Upper lobe of right lung (tissue), 1 donor: ENCODE measurements at places on chromosomes 11 and 22. TPM values are rescaled to one million over a fixed set of nuclear protein-coding genes. Genes with fewer than 3 reads are reported as not detected.
A peak's percentile ranks its signal among the peaks of the same experiment; 100 is the strongest.

DNA sequence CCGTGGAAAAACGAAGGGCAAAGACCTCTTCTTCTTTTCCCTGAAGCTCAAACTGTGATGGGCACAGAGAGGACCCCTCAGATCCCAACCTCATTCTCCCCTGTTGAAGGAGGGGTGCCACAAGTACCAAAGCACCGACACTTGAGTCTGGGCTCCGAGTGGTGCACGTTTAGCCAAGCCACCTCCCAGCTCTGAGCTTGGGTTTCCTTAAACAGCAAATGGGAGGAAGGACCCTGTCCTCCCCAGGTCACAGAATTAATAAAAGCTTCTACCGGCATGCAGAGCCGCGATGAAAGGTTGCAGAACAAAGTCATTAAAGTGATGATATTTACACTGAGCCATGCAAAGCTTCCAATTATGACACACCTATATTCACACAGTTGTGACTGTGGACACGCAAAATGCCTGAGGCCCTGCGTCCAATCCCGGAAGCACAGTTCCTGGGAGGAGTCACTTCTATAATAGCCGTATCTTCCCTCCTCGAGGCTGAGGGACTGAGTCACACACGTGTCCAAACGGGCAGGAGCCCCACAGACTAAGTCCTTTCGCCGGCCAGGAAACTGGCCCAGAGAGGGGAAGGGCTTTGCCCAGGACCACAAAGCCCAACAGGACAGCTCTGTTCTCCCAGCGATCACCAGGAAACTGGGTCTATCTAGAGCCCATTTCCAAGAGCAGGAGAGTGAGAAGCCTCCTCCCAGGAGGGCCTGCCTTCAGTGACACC, 922 bp upstream of the CSNK1E start:
- peak overlapping the region; percentile 51 for H3K4me3 ChIP-seq
- DNase-seq: peak; percentile 78
- H3K27ac ChIP-seq: peak overlapping the region; percentile 89
- no peaks in the 10 kb centered on the region for H3K27me3 ChIP-seq
- H3K4me1 ChIP-seq: peaks cover 30% of the 10 kb centered on the region
- H3K36me3 ChIP-seq: no peaks in the 10 kb centered on the region

GRCh38 chr11:65498977-65499712, at the start of gene MALAT1:
TSS of gene MALAT1 (plus strand) at chr11:65499045.
- DNase-seq: peak; percentile 93
- H3K4me3 ChIP-seq: peak within 1 kb of the TSS; percentile 79
- H3K4me1 ChIP-seq: peaks cover 29% of the 10 kb centered on the region
- H3K36me3 ChIP-seq: peaks cover 31% of the 10 kb centered on the region

ANO3 gene
- total RNA-seq: 1.2 TPM

- no peaks in the 10 kb centered on the region for H3K27me3 ChIP-seq
- no peak for DNase-seq
- H3K27ac ChIP-seq: no peak overlapping the region
- peaks cover 13% of the 10 kb centered on the region for H3K4me1 ChIP-seq
Observed at GRCh38 chr11:129190087-129190486, 2.0 kb downstream of the ARHGAP32 start.

GRCh38 chr11:64814712-64815187, 4.4 kb upstream of the MEN1 start:
- H3K4me3 ChIP-seq: no peak overlapping the region
- H3K36me3 ChIP-seq: no peaks in the 10 kb centered on the region
- H3K27ac ChIP-seq: no peak overlapping the region
- H3K4me1 ChIP-seq: no peaks in the 10 kb centered on the region
- no peaks in the 10 kb centered on the region for H3K27me3 ChIP-seq

DNA sequence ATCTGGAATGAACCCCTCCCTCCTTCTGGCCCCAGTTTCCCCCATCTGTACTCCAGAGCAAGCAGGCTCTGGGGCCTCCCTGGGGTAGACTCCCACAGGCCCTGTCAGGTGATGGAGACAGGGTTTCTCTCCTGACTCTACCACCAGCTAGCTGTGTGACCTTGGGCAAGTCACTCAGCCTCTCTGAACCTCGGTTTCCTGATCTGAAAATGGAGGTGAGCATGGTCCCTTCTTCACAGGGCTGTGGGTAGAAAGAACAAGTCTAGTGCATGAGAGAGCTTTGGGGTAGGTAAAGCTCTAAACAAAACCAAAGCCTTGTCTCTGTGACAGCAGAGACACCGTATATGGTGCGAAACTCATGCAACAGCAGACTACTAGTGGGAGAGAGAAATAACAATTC, 5.6 kb downstream of the CD5 start:
- H3K27me3 ChIP-seq: peaks cover 4% of the 10 kb centered on the region
- H3K4me1 ChIP-seq: peaks cover 3% of the 10 kb centered on the region
- no peaks in the 10 kb centered on the region for H3K36me3 ChIP-seq
- no peak overlapping the region for H3K4me3 ChIP-seq

GRCh38 chr22:46072110-46072881, 78.0 kb upstream of the PPARA start:
- peak overlapping the region; percentile 89 for H3K4me3 ChIP-seq
- H3K27me3 ChIP-seq: no peaks in the 10 kb centered on the region

DNA sequence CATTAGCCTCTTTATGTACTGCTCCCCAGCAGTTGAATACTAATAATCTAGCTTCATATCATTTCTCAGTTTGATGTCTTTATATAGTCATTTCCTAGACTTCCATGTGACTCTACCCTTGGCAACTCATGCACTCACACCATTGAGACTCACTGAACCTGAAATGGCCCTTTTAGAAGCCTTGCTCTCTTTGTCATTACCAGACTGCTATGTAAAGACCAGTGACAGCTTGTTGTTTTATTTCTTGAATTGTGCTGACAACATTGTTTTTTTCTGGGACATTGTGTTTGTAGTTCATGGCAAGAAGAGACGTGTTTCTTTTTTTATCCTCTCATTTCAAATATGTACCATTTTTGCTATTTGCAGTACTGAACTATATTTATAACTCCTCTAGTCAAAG, 256.5 kb downstream of the CNTN5 start:
- H3K4me3 ChIP-seq: no peak overlapping the region
- no peaks in the 10 kb centered on the region for H3K27me3 ChIP-seq
- no peak for DNase-seq
- H3K4me1 ChIP-seq: no peaks in the 10 kb centered on the region
- no peaks in the 10 kb centered on the region for H3K36me3 ChIP-seq
- H3K27ac ChIP-seq: no peak overlapping the region

GRCh38 chr11:44029977-44030911, 17.5 kb upstream of the ACCSL start:
- H3K36me3 ChIP-seq: no peaks in the 10 kb centered on the region
- peak overlapping the region; percentile 49 for H3K27ac ChIP-seq
- no peak overlapping the region for H3K4me3 ChIP-seq
- H3K4me1 ChIP-seq: peaks cover 21% of the 10 kb centered on the region

DNA sequence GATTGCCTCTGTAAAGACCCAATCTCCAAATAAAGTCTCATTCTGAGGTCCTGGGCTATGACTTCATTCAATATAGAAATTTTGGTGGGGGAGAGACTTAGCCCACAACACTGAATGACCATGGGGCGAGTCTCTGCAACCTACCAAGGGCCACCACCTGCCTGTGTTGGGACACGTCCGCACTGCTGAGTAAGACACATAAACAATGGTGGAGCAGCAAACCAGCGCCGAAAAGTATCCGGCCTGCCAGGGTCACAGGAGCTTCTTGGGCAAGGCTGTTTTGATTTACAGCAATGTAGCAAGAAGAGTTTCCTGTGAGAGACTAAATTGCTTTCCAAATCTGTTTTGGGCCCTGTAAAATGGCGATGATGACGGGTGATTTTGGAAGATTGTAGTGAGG, 122.3 kb downstream of the SHANK2 start:
- H3K27ac ChIP-seq: no peak overlapping the region
- no peaks in the 10 kb centered on the region for H3K27me3 ChIP-seq
- H3K4me3 ChIP-seq: no peak overlapping the region
- DNase-seq: no peak
- H3K4me1 ChIP-seq: no peaks in the 10 kb centered on the region

CPT1A gene
- 76.4 TPM for total RNA-seq

GRCh38 chr11:126403022-126403581, 47.6 kb downstream of the ST3GAL4 start:
- H3K27me3 ChIP-seq: no peaks in the 10 kb centered on the region
- peaks cover 12% of the 10 kb centered on the region for H3K36me3 ChIP-seq
- H3K4me3 ChIP-seq: no peak overlapping the region
- H3K4me1 ChIP-seq: no peaks in the 10 kb centered on the region
- H3K27ac ChIP-seq: no peak overlapping the region

TESMIN gene
- total RNA-seq: 0.81 TPM

CASP5 gene
- total RNA-seq: 1.9 TPM

GRCh38 chr11:92340839-92341238, 116.2 kb downstream of the FAT3 start:
- no peaks in the 10 kb centered on the region for H3K4me1 ChIP-seq
- no peak overlapping the region for H3K4me3 ChIP-seq
- H3K27ac ChIP-seq: no peak overlapping the region
- DNase-seq: no peak

- no peaks in the 10 kb centered on the region for H3K27me3 ChIP-seq
- DNase-seq: peak; percentile 62
- H3K4me3 ChIP-seq: no peak overlapping the region
- no peaks in the 10 kb centered on the region for H3K36me3 ChIP-seq
- H3K4me1 ChIP-seq: peaks cover 28% of the 10 kb centered on the region
Observed at GRCh38 chr22:29152045-29152953, 53.4 kb upstream of the EMID1 start.

IGLL5 gene
- total RNA-seq: 12.3 TPM

DNA sequence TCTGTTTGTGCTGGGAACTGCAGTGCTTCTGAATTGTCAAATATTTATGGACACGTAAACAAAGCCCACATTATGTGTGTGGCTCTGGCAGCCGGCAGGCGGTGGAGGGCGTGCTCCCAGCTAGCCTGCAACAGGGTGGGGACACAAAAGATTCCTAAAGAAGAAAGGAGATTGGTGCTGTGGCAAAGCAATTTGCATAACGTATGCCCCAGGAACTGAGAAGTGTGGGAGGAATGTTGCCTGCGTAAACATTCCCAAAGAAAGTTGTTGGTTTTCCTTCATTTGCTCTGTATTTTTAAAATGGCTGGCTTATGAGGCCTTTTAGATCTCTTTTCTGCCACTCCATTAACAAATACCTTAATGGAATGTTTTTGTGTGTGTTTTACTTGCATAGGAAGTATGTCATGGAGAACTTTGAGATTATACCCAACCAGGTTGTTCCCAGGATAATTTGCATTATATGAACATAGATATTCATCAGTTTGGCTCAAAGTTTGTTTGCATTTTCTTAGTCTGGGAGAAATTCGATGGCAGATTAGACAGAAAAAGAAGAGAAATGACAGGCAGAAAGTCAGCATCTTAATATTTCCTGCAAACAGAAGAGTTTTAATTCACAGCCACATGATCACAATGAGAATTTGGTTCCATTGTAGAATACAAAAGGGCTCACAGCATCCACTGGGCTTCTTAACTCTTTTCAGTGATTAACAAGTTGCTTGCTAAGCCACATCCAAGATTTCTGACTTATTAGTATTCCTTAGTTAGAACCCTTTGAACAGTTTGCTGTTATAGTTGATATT, 41.8 kb upstream of the DLAT start:
- H3K4me3 ChIP-seq: peak overlapping the region; percentile 34
- H3K27ac ChIP-seq: peak overlapping the region; percentile 67
- peak; percentile 80 for DNase-seq
- no peaks in the 10 kb centered on the region for H3K27me3 ChIP-seq

- H3K36me3 ChIP-seq: peaks cover 86% of the 10 kb centered on the region
- peak; percentile 35 for DNase-seq
- no peaks in the 10 kb centered on the region for H3K4me1 ChIP-seq
- H3K27ac ChIP-seq: no peak overlapping the region
- H3K27me3 ChIP-seq: no peaks in the 10 kb centered on the region
Observed at GRCh38 chr22:43990044-43990443, 34.1 kb upstream of the PARVB start.

DNA sequence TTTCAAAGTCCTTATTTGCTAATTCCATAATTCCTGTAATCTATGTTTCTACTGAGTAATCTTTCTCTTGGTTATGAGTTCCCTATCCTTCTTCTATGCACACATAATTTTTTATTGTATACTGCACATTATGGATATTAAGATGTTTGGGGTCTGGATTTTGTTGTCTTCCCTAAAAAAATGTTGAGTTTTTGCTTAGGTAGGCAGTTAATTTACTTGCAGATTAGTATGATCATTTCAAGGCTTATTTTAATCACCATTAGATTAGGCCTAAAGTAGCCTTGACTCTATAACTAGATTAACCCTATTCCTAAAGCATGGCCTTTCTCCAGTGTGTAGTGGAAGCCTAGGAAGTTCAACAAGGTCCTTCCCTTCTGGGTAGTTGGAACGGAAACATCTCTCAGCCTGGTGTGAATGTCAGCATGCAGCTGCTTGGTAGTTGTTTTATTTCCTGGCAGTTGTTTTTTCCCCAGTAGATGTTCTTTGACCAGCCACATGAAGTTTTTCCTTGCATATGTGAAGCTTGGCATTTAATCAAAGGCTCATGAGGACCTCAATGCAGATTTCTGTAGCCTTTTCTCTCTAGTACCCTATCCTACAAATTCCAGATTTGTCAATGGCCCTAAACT, 419.3 kb upstream of the NARS2 start:
- no peaks in the 10 kb centered on the region for H3K36me3 ChIP-seq
- no peak for DNase-seq
- no peak overlapping the region for H3K4me3 ChIP-seq
- no peaks in the 10 kb centered on the region for H3K4me1 ChIP-seq
- H3K27ac ChIP-seq: no peak overlapping the region

SSRP1 gene
- total RNA-seq: 64.7 TPM

GRCh38 chr11:123682696-123683410, 28.4 kb upstream of the SCN3B start:
- H3K36me3 ChIP-seq: no peaks in the 10 kb centered on the region
- no peak for DNase-seq
- peaks cover 4% of the 10 kb centered on the region for H3K27me3 ChIP-seq
- H3K27ac ChIP-seq: no peak overlapping the region
- H3K4me1 ChIP-seq: no peaks in the 10 kb centered on the region

DNA sequence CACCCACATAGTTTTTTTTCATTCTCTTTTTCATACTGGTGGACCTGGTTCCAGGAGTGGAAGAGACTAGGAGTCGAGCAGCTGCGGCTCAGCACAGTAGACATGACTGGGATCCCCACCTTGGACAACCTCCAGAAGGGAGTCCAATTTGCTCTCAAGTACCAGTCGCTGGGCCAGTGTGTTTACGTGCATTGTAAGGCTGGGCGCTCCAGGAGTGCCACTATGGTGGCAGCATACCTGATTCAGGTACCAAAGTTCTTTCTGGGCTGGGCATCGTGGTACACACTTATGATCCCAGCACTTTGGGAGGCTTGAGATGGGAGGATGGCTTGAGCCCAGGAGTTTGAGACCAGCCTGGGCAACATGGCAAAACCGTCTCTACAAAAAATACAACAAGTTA, 4.2 kb downstream of the PTPMT1 start:
- peaks cover 5% of the 10 kb centered on the region for H3K4me1 ChIP-seq
- H3K4me3 ChIP-seq: no peak overlapping the region
- H3K36me3 ChIP-seq: peaks cover 45% of the 10 kb centered on the region
- H3K27ac ChIP-seq: no peak overlapping the region
- H3K27me3 ChIP-seq: no peaks in the 10 kb centered on the region
